Activated CD4-positive, alpha-beta T cell treated with anti-CD3 and anti-CD28 coated beads, Interleukin-2, amount 10 ng/mL, durations not matched to agents 24 days and 14 days (primary cell): ENCODE measurements at places on chromosomes 6 and 20. TPM values are rescaled to one million over a fixed set of nuclear protein-coding genes. Genes with fewer than 3 reads are reported as not detected.

NKX2-4 gene
- total RNA-seq, result not detected in 2 replicates

- no peak overlapping the region for H3K4me3 ChIP-seq
- no peaks in the 10 kb centered on the region for H3K27me3 ChIP-seq
- DNase-seq, result no peak
These were observed 20.3 kb downstream of the PGK2 start for GRCh38 chr6:49766762-49767161.

YWHAB gene
- total RNA-seq, result 241 and 243 TPM in 2 replicates

GRCh38 chr6:52132292-52132691, 44.9 kb upstream of the PKHD1 start:
- H3K36me3 ChIP-seq, result no peaks in the 10 kb centered on the region
- no peak overlapping the region for H3K4me3 ChIP-seq
- no peaks in the 10 kb centered on the region for H3K4me1 ChIP-seq
- H3K27me3 ChIP-seq, result peaks cover 14% of the 10 kb centered on the region
- H3K27ac ChIP-seq, result no peak overlapping the region
- DNase-seq, result no peak

DNA sequence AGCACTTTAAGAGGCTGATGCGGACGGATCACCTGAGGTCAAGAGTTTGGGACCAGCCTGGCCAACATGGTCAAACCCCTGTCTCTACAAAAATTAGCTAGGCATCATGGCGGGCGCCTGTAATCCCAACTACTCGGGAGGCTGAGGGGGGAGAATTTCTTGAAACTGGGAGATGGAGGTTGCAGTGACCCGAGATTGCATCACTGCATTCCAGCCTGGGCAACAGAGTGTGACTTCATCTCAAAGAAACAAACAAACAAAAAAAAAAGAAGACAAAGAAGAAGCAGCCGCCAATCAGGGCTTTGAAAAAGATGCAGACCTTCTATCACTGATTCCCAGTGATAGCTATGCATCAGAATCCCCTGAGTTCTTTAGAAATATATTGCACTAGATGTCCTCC, 56.8 kb downstream of the COL9A1 start:
- H3K27me3 ChIP-seq, result no peaks in the 10 kb centered on the region
- no peaks in the 10 kb centered on the region for H3K36me3 ChIP-seq
- no peak for DNase-seq
- no peaks in the 10 kb centered on the region for H3K4me1 ChIP-seq
- no peak overlapping the region for H3K4me3 ChIP-seq

SLC13A3 gene
- total RNA-seq, result not detected in 2 replicates

ZNF512B gene
- total RNA-seq, result 26.0 and 26.9 TPM in 2 replicates

GRCh38 chr6:107535626-107536025, 45.7 kb downstream of the SOBP start:
- H3K27ac ChIP-seq, result no peak overlapping the region
- DNase-seq, result no peak
- no peaks in the 10 kb centered on the region for H3K4me1 ChIP-seq
- peaks cover 27% of the 10 kb centered on the region for H3K27me3 ChIP-seq
- no peak overlapping the region for H3K4me3 ChIP-seq
- no peaks in the 10 kb centered on the region for H3K36me3 ChIP-seq

PBOV1 gene
- total RNA-seq, result not detected in 2 replicates

DNA sequence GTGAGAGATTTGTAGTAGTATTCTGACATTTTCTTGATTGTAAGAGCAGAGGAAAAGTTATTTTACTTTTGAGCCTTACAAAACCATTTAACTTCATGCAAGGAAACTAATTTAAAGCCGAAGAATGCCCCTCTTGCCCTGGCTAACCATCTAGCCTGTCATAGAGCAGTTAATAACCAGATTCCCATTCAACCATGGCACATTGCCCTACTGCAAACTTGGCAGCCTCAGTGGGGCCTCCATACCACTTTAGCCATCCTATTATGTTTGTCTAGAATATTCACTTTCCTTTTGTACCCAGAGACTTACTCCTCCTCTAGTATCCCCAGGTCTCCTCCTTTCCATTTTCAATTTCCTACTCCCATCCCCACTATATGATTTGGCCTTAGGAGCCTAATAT, 230.9 kb downstream of the TBC1D7 start:
- H3K27ac ChIP-seq, result no peak overlapping the region
- H3K27me3 ChIP-seq, result peaks cover 16% of the 10 kb centered on the region
- H3K4me1 ChIP-seq, result no peaks in the 10 kb centered on the region
- H3K4me3 ChIP-seq, result no peak overlapping the region
- H3K36me3 ChIP-seq, result no peaks in the 10 kb centered on the region

EDN3 gene
- total RNA-seq, result not detected in 2 replicates

DNA sequence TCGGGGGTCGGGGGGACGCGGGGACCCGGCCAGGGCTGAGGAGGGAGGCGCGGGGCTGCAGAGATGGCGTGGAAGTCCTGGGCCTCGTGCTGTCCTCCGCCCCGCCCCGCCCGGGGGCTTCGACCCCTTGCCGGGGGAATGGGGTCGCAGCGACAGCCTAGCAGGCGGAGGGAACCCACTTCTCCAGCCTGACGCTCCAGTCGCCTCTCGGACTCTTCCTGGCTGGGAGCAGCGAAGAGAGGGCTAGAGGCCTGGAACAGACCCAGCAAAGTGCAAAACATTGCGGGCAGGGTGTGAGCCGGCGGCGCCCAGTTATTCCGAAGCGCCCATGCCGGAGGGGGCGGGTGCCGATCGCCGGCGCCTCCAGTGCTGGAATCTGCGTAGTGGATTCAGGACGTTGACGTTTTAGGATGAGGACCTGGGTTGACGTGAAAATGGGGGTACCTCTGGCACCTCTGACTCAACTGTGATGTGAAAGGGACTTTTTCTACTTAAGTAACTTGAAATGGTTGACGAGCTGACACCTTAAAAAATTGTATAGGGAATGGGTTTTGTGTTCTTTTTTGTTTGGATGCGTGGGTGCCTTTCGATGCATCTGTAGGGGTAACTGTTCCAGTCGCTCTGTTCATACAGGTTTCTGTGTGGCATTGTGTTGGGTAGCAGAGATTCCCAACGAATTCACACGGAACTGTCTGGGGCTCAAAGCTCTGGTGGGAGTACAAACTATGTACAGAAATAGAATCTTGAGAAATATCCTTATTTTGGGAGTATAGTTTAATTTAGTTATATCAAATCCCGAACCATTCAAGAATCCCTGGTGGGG, 1.4 kb downstream of the SLC35F1 start:
- H3K4me1 ChIP-seq, result peaks cover 3% of the 10 kb centered on the region
- peaks cover 53% of the 10 kb centered on the region for H3K27me3 ChIP-seq
- DNase-seq, result no peak
- H3K4me3 ChIP-seq, result peak overlapping the region; percentile 53

BEND6 gene
- total RNA-seq, result not detected in 2 replicates

HLA-DRB1 gene
- total RNA-seq, result 14.2 and 15.0 TPM in 2 replicates

NRSN1 gene
- total RNA-seq, result not detected in 2 replicates

DNA sequence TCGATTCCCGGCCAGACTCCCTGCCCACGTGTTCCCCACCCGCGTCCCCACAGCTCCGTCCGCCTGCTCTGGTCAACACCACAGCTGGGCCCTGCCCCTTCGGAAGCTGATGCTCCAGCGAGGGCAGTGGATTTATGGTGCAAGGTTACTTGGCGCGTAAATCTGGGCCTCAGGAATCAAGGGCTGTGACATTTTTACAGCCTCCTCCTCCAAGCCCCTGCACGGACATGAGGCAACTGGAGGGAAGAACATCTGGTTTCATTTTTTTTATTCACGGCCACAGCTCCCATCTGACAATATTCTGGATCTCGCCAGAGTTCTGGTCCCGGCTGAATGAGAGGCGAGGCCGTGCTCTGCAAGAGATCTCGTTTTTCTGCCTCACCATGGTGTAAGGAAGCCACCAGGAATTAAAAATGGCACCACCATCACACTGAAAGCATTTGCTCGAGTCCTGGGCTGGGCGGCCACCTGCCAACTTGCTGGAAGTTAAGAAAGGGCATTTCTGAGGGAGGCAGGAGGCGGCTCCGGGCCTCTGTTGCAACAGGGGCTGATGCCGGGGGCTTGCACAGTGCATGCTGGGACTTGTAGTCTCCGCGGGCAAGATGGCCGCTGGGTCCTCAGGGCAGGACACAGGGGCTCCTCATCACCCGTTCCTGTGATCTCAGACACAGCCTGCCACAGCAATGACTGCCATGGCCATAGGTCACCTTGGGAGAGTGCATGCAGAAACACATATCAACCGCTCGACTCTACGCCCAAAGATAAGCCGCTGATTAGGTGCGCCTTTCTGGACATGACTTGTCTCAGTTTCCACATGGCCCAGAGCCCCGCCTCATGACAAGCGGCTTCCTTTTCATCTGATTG, 148.5 kb downstream of the LY86 start:
- H3K36me3 ChIP-seq, result no peaks in the 10 kb centered on the region
- no peak overlapping the region for H3K4me3 ChIP-seq
- peaks cover 3% of the 10 kb centered on the region for H3K4me1 ChIP-seq
- peaks cover 53% of the 10 kb centered on the region for H3K27me3 ChIP-seq
- H3K27ac ChIP-seq, result no peak overlapping the region

- H3K27ac ChIP-seq, result no peak overlapping the region
- H3K27me3 ChIP-seq, result peaks cover 18% of the 10 kb centered on the region
- no peaks in the 10 kb centered on the region for H3K4me1 ChIP-seq
- H3K36me3 ChIP-seq, result no peaks in the 10 kb centered on the region
These were observed 74.7 kb downstream of the SOBP start for GRCh38 chr6:107564589-107564951.

BPIFB2 gene
- not detected in 2 replicates for total RNA-seq
